ENCODE measurements at places on chromosomes 16 and 17.

GRCh38 chr16:2842340-2843000 is 12.4 kb downstream of the ZG16B start:
- DNase-seq, result no peak

GRCh38 chr16:90070440-90070839 is 6.7 kb downstream of the PRDM7 start:
- DNase-seq, result no peak

- no peak for DNase-seq
Observed at GRCh38 chr16:82758904-82759303, 132.1 kb downstream of the CDH13 start.

GRCh38 chr16:86850670-86851069 is 272.3 kb downstream of the FOXL1 start:
- DNase-seq, result no peak

GRCh38 chr16:85612191-85612800 is 826 bp upstream of the GSE1 start:
- DNase-seq, result peak; percentile 82

- no peak for DNase-seq
Observed at GRCh38 chr17:51941272-51941671, 217.2 kb downstream of the CA10 start.

GRCh38 chr17:38890410-38890746 is 20.5 kb downstream of the LASP1 start:
- no peak for DNase-seq

DNA sequence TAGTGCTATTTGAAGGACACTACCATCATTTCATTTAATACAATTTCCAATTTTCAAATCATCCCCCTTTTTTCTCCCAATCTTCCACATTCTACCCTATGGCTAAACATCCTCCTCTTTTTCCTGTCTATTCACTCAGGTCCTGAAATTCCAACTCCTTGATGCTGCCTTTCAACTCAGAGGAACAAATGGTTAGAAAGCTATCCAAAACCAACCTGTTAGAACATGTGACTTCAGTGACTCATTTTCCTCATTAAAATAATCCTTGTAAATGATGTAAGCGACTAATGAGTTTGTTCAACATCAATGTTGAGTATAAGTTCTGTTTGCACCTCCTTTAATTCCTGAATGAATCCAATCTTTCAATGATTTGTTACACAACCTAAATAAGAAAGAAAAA is 5.5 kb downstream of the PSMD12 start:
- DNase-seq, result no peak

DNA sequence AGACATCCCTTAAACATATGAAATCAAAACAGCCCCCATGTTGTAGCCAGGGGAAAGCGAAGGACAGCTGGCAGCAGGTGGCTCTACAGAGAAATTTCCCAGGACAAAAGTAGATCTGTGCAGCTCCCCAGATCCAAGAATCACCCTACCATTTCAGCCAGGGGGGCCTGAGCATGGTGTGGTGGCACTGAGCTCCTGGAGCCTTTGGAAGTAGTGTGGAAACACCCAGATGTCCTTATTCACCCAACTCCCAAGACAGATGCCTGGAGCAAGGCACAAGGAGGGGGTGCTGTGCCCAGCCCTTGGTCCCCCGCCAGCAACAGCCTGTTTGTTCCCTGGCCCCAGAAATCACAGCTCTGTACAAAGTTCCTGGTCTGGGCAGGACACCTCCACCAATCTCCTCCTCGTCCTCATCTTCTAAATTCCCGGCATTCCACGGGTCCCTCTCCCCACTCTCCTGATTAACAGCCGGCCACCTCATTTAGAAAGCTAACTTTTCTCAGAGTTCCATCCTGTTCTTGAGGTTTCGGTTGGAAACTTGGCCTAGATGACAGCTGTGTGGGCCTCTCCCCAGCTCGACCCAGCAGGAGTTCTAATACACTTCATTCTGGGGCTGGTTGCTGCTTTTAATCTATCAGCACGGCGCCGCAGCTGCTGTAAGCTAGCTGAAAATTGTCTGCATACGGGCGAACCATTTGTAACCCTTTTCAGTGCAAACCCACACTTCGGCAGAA is 191.1 kb downstream of the C16orf78 start:
- DNase-seq, result no peak

DNA sequence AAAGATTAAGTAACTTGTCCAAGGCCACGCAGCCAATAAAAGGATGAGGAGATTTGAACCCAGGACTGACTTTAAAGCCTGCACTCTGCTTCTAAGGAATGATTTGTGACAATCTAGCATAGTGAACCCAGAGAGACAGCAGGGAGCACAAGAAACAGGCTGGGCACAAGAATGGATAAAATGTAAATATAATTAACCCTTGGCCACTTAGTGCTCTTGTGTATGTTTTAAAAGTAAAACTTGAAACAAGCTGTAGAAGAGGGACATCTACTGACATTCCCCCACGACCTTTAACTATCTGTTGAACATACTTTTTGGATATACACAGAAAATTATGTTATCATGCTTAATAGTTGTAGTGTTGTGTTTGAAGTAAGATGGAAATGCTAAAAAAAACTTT is 141.9 kb upstream of the PMFBP1 start:
- no peak for DNase-seq

DNA sequence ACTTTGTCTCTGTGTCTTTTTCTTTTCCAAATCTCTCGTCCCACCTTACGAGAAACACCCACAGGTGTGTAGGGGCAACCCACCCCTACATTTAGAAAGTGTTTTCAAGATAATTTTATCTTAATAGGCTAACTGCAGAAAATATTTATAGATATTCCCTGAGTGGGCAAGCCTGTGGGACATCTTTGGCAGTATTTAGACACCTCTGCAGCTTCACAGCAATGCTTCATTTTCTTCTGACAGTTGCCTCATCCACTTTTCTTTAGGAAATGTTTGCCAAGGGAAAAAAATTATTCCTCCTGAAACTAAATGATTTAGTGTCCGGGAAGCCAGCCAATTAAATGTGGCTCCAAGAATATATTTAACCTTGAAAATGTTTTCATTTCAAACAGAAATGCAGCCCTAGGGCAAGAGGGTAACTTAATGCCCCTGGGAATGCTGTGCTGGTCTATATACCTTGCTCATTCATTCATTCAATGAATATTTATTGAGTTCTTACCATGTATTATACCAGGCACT is 290.4 kb downstream of the ABCC12 start:
- DNase-seq, result no peak

- no peak for DNase-seq
Observed at GRCh38 chr16:66326991-66327513, 39.4 kb upstream of the CDH5 start.

- DNase-seq, result no peak
Observed at GRCh38 chr16:82767198-82767597, 140.4 kb downstream of the CDH13 start.

- DNase-seq, result no peak
Observed at GRCh38 chr17:19263641-19264051, 26.5 kb downstream of the EPN2 start.

- DNase-seq, result no peak
Observed at GRCh38 chr16:6510261-6510660, 822.4 kb upstream of the RBFOX1 start.

DNA sequence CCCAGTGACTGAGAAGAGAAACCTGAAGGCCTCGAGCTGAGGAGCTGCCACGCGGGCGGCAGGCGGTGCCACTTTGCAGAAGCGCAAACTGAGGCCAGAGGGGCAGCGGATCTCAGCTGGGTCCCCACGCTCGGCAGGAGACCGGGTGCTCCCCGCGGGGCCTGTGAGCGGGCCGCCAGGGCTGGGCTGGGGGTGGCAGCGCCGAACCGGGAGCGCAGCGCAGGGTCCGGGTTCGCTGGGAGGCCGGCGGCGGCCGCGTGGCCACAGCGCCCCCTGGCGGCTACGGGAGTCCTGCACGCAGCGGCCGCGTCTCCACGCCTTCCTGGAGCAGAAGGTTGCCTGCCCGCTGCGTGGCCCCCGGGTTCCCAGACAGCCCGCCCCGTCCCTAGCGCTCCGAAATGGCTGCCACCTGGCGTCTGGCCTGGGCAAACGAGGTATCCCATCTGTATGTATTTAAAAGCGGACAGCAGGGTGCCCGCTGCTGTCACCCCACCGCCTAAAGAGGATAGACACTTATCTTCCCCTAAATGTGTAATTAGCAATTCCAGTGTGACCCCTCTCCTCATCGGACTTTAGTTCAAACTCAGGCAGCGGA is 96.1 kb upstream of the CDH5 start:
- peak; percentile 82 for DNase-seq

- peak; percentile 68 for DNase-seq
Observed at GRCh38 chr16:22663389-22664064, 150.4 kb upstream of the HS3ST2 start.

DNA sequence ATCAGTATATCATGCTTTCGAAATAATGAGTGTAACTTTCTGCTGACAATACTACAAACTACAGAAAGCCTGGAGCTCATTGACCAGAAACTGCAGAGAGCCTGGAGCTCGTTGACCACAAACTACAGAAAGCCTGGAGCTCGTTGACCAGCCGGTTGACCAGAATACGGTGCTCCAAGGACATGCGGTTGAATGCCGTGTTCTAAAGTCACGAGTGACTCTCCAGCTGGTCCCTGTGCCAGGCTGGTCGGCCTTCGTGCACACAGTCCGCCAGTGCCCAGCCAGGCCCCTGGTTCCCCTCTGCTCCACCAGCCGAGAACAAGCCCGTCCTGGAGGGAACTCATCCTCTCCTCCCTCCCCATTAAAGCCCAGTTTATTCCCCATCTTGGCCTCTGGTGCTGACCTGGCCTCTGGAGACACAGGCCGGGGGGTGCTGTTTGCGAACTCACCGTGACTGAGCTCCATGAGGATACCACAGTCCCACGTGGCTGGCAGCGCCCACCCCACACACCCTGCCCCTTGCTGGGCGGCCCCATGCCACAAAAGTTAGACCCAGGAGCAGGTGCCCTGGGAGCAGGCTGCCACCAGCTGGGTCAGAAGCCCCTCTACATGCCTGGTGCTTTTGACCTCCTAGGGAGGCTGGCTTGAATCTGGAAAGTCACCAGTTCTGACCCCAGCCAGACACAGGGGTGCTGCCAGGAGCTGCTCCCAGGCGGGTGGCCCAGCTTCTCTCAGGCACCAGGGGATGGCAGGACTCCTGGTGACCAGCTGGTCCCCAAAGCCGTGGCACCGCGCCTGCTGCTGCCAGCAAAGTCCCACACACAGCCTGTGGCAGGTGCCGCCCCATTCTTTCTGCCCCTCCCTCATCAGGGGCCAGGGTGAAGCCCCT is 15.5 kb upstream of the CDH15 start:
- DNase-seq, result no peak

Measured in coronary artery (tissue), 2 donors.